Eye (tissue), 1 donor: ENCODE measurements at places on chromosomes 11 and 22.

GRCh38 chr11:41578421-41579051 lies 119.1 kb upstream of the LRRC4C start:
- no peak for DNase-seq

DNA sequence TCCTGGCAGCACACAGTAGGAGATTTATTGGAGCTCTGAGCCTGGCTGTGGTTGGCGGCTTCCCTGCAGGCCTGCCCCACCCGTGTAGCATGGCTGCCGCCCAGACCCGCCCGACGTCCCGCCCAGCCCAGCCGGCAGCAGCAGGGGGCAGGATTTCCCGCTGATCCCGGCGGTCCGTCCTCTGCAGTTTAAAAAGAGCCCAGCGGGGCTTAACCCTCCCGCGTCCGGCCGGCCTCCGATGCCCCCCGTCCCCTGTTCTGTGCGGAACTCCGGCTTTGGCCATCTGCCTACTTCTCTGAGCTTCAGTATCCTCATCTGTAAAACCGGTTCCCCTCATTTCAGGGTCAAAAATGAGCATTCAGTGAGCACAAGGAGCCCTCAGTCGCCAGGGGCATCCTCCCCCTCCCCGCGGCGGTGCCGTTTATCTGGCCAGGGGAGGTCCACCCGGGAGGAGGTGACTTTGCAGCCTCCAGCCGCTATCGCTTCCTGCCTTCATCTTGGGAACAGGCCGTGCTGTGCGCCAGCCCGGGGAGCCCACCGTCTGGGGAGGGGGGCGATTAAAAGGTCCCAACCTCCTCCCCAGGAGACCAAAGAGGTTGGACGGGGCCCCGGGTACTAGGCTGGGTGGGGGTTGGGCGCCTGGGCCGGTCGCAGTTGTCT lies at the start of gene GAS2L1:
TSS of gene GAS2L1 (plus strand) at position 476 of the 660 bp plus-strand sequence. CDS start 1,456 bp downstream, outside the sequence.
- peak; percentile 87 for DNase-seq

GRCh38 chr11:44824300-44824704 lies 97.5 kb downstream of the TSPAN18 start:
- peak; percentile 79 for DNase-seq

DNA sequence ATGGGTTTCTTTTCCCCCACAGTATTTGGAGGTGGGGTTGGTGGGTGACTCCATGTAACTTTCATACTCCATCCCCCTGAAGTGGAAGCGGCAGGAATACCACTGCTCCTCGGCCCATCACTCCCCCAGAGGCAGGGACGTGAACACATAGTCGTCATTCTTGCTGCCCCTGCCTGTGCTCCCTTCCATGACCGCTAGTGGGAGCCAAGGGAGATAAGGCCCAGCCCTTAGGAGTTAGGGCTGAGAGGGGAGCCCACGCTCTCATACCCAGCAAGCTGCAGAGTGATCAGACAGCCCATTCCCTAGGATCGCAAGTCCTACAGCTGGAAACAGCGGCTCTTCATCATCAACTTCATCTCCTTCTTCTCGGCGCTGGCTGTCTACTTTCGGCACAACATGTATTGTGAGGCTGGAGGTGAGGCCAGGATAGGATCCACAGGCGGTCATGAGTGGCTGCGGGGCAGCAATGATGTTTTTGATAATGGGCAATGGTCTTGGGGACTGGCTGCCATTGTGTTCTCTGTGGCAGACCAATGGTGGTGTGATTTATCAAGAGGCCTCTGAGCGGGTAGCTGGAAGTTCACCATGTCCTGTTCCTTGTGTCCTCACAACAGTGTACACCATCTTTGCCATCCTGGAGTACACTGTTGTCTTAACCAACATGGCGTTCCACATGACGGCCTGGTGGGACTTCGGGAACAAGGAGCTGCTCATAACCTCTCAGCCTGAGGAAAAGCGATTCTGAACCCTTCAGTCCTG lies 15.9 kb downstream of the RHOG start:
- peak; percentile 62 for DNase-seq

- DNase-seq: no peak
These were observed 17.0 kb downstream of the B3GAT1 start for GRCh38 chr11:134395002-134395401.

DNA sequence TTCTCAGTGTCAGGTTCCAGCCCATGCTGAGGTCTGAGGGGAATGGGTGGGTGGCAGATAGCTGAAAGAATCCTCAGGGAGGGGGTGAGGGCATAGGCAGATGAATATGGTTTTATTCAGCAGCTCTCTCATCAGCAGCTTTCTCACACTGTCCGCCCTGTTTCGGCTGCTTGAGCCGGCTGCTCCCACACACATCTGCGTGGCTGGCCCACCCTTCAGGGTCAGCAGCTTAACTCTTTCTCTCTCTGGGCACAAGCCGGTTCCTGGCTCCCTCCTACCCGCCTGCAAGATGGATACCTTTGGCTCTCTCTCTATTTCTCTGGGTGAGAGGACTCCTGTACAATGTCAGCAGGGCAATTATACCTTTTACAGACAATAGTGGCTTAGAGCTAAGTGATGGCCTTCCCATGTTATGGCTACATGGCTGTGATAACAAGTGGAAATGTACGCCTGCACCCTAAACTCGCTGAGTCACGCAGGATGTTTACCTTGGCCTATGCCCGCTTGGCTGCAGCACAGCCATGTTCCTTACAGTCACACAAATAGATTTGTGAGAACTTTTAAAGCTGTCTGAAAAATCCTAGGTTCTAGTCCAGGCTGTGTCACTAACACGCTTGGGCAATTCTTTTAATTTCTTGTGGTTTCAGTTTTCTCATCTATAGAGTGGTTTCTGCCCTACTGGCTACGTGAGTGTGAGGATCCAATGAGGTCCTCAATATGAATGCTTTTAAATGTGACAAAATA lies 4.1 kb downstream of the MMP20 start:
- no peak for DNase-seq

- DNase-seq: no peak
These were observed 422.4 kb downstream of the TENM4 start for GRCh38 chr11:79018371-79018849.

GRCh38 chr11:1929621-1930461 lies 10.3 kb downstream of the TNNT3 start:
- DNase-seq: no peak

DNA sequence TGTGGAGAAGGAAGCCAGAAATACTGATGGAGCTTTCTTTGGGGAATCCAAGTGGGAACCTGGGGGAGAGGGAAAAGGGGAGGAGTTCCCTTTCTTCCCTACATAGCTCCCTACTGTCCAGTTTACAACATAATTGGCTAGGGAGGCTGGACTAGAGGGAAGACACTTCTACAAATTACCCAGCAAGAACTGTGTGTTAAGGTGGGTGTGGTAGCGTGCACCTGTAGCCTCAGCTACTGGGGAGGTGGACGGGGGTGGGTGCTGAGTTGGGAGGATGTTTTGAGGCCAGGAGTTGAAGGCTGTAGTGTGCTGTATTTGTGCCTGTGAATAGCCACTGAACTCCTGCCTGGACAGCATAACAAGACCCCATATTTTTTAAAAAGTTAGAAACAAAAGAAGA lies 74.0 kb downstream of the NAV2 start:
- DNase-seq: no peak

DNA sequence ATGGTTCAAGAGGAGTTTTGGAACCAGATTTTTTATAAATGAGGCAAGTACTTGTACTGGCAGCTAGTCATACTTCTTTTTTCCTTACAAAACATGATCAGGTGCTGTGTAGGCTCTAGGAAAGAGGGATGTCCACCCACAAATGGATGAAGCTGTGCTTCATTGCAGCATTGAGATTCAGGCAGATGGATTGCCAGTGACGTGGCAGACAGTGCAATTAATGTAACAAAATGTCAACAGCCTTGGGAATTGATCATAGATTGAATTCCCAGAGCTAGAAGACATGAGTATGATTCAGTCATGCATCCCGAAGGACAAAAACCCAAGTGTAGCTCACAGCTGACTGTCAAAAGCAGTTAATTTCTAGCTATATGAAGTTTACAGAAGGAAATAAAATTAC lies 99.2 kb upstream of the RASSF10 start:
- DNase-seq: peak; percentile 65

- peak; percentile 3 for DNase-seq
These were observed 729 bp upstream of the CHKB start for GRCh38 chr22:50583294-50583861.

GRCh38 chr11:63843041-63843440 lies 4.1 kb downstream of the MARK2 start:
- DNase-seq: no peak

- DNase-seq: no peak
These were observed 4.5 kb upstream of the MUC5B start for GRCh38 chr11:1218256-1218787.

GRCh38 chr11:898540-899190 lies 11.9 kb downstream of the CHID1 start:
- peak; percentile 31 for DNase-seq

- no peak for DNase-seq
These were observed 194.5 kb downstream of the NAV2 start for GRCh38 chr11:19907008-19907579.

DNA sequence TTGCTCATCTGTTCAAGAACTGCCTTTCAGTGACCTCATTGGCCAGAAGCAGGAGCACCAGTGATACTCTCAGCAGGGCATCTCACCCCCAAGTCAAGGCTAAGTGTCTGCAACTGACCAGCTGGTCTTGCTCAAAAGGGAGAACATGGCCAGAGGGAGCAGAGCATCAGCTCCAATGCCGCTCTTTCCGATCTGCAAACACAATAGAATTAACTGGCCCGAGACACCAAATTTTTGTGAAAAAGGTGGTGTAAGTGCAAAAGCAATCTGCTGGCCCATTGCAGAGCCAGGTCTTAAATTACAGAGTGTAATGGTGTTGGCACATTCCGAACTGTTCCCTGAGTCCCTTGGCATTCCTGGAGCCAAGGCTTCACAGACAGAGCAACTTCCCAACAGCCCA lies 97.0 kb downstream of the PKNOX2 start:
- DNase-seq: peak; percentile 41

- DNase-seq: no peak
These were observed 6.9 kb downstream of the OR10V1 start for GRCh38 chr11:59706518-59707285.

- no peak for DNase-seq
These were observed 178.2 kb upstream of the TMEM45B start for GRCh38 chr11:129637473-129637872.

GRCh38 chr11:44957776-44958564 lies 7.3 kb upstream of the TP53I11 start:
- DNase-seq: peak; percentile 66

DNA sequence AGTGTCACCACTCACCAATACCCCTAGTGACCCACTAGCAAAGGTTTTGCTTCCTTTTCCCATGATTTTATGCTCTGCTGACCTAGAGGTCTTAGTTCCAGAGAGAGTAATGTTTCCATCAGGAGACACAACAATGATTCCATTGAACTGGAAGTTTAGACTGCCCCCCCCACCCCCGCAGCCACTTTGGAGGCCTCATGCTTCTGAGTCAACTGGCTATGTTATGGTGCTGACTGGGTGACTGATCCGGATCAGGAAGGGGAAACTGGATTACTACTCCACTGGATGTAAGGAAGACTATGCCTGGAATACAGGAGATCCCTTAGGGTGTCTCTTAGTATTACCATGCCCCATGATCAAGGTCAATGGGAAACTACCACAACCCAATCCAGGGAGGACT lies 633.6 kb downstream of the OPCML start:
- no peak for DNase-seq

- DNase-seq: peak; percentile 18
These were observed 41.8 kb upstream of the BARX2 start for GRCh38 chr11:129333873-129334272.

- no peak for DNase-seq
These were observed 405.7 kb downstream of the BUD13 start for GRCh38 chr11:116366980-116367645.

DNA sequence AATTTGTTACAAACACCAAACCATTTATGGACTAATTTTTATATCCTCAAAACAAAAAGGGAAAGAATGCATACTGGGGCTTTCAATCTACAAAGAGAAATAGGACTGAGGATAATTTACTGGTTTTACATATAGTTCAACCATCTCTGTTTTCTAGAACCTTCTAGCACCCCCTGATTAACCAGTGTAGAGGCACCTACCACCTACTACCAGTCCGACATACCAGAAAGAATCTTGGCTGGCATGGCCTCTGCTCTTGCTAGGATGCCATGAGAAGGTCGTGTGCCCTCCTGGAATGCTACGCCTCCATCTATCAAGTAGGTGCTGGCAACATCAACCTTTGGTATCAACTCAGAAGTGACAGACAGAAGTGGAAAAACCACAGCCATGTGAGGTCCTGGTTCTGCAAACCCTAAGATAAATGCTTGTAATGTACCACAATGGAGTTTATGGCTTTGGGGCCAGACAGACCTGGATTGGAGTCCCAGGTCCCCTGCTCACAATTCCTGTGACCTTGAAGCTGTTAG lies 28.2 kb downstream of the MYH9 start:
- DNase-seq: no peak

- DNase-seq: peak; percentile 48
These were observed 965 bp downstream of the OSBPL5 start for GRCh38 chr11:3164138-3164551.

GRCh38 chr22:45438336-45438735 lies 24.8 kb downstream of the RIBC2 start:
- no peak for DNase-seq

DNA sequence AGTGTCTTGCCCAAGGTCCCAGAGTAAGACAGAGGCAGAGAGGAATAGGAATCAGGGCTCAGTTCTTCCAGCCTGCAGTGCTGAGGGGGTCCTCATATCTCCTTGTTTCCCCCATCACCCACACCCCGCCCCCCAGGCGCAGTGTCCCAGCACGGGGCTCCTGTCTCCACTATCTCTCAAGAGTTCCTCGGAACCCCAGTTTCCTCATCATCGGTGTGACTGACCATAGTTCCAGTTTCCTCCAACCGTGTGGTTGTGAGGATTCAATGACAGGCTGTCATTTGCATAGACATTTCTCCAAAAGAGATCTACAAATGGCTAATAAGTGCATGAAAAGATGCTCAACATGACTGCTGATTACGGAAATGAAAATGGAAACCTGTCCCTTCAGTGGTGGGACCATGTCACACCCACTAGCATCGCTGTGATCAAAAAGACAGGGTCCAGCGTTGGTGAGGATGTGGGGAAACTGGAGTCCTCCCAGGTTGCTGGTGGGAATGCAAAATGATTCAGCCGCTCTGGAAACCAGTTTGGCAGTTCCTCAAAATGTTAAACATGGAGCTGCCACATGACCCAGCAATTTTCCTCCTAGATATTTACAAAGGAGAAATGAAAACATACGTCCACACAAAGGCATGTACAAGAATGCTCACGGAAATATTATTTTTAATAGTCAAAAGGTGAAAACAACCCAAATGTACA lies 31.8 kb upstream of the PDGFB start:
- no peak for DNase-seq

GRCh38 chr11:112469376-112469775 lies 208.7 kb upstream of the PLET1 start:
- no peak for DNase-seq
